ENCODE measurements at places on chromosomes 7 and 10.

DNA sequence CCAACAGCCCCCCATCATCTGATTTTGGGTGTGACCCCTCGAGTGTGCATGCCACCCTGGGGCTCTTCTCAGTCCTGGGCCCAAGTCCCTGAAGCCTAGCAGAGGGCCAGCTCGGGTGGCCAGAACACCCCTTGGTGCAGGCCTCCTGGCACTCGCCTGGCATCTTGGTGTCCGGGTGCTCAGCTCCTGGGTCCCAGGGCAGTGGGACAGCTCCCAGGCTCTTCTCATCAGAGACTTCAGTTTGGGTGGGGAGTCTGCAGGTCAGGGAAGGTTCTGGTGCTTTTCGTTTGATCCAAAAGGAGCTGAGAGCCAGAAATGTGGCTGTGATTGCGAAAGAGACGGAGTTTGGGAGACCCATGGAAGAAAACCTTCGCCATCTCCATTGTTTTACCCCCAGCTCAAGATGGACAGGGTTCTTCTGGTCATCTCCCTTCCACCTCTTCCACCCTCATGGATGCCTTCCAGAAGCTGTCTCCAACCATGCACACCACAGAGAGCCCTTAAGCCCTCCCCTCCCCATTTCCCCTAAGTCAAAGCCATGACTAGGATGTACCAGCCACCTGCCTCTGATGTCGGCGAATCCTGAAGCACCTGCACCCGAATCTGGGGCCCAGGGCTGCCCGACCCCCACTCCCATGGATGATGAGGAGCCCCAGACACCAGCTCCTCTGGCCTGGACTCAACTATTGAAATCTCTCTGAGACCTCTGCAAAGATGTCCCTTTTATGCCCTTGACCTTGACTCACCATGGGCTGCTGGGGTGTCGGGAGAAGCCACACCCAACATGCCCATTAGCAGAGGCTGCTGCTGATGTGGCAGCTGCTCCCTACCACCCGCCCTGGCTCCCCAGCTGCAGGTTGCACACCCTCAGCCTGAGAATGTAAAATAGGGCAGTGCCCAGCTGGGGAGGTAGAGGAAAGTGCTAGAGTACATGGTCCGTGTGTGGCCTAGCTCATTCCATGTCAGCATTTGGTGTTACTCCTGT lies 55.3 kb downstream of the ADCYAP1R1 start:
- DNase-seq, result no peak

GRCh38 chr10:101018118-101018599 lies 12.8 kb downstream of the PDZD7 start:
- DNase-seq, result no peak

DNA sequence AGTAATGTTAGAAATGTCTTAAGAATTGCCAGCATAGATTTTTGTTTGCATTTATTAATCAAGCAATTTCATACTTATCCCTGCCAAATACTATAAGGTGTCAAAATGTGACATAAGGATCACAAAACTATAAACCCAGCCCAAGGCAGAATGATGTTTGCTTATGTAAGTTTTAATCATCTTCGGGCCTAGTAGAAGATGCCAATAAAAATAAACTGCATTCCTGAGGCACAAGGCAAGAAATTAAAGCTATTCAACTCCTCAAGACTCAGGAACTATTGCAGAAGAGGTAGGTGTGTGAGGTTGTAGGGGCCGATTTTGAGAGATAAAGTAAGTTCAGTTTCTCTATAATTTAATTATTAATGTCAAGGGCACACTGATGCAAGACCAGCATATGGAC lies 189.4 kb upstream of the AHR start:
- DNase-seq, result no peak

DNA sequence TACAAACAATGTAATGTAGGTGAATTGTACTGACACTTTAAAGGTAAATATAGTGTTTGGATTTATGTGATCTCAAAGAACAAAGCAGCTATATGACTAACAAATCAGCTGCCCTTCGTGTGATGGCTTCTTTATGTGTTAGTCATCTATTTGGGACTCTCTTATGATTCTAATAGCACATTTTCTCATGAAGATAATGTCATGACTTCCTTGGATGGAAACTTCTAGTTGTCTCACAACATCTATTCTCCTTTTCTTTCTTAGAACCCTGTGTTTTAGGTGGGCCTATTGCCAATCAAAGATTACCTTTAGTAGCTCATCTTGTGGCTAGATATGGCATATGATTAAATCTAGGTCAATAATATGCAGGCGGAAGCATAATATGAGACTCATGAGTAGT lies 45.0 kb downstream of the TMEM106B start:
- no peak for DNase-seq

DNA sequence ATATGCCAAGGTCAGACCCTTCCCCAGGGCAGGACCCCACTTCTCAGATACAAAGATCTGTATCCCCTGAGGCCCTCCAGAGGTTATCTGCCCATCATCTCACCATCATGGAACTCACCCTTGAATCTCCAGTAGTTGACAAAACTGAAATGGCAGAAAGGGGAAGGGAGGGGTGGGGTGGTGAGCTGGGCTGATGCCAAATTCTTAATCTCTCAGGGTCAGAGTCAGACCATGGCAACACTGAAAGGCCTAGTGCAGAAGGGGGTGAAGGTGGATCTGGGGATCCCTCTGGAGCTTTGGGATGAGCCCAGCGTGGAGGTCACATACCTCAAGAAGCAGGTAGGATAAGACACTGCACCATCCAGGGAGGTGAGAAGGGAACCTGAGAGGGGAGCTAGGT lies 3.1 kb downstream of the CNPY4 start:
- DNase-seq, result no peak

GRCh38 chr10:14372606-14373005 lies 41.9 kb upstream of the FRMD4A start:
- DNase-seq, result no peak

DNA sequence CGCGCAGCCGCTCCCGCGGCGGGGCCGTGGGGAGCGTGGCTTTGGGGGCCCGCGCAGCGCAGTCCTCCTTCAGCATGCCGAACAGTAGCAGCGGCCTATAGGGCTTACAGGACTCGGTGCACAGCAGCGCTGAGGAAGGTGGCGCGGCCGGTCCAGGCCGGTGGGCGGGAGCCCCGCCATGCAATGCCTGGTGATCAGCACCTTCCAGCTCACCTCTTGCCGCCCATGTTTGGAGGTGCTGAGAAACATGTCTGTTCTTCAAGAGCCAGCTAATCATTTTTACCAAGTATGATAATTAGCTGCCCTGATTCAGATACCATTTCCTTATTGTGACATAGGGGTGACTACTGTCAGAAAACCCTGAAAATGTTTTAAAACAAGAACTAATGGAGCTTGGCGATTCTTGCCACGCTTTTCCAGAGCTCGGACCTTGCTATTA lies 33.5 kb upstream of the SFTPD start:
- DNase-seq, result no peak

DNA sequence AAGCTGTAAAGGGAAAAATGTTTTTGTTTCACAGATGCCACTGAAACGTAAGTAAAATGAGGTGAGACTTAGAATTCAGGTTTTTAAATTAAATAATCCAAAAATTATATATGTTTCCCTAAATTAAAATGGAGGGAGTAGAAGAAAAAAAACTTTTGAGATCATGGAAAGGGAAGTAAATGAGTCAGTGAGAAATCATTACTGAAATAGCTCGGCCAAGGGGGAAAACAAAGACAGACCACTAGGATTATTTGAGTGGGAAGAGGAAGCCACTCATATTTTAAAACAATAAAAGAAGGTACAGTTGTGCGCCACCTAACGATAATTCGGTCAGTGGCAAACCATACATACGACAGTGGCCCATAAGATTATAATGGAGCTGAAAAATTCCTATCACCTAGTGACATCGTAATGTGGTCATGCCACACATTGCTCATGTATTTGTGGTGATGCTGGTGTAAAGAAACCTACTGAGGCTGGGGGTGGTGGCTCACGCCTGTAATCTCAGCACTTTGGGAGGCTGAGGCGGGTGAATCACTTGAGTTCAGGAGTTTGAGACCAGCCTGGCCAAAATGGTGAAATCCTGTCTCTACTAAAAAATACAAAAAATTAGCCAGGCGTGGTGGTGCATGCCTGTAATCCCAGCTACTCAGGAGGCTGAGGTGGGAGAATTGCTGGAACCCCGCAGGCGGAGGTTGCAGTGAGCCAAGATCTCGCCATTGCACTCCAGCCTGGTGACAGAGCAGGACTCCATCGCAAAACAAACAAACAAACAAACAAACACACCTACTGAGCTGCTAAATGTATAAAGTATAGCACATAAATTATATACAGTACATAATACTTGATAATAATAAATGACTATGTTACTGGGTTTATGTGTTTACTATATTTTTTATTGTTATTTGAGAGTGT lies 64.7 kb downstream of the MKX start:
- DNase-seq, result no peak

GRCh38 chr10:120979435-120980278 lies 128.5 kb downstream of the WDR11 start:
- DNase-seq, result peak; percentile 50

DNA sequence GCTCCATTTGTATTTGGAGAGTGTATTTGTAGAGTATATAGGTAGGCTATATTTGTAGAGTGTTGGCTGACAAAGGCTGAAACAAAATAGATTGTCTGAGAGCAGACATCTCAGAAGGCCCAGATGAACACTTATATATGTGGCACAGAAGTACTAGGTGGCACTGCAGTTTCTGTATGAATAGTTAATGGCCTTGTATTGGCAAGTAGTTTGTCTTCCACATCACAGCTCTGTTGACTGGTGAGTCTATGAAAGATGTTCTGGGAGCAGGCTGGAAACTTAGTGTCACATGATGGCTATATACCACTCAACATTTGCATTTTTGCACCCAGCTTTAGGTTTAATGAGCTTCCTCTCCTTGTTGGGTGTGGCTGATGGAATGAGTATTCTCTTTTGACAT lies 51.9 kb downstream of the CCNY start:
- DNase-seq, result no peak

Data from NCI-H1048 (cell line).